ENCODE measurements at places on chromosomes 12 and 14.

DNA sequence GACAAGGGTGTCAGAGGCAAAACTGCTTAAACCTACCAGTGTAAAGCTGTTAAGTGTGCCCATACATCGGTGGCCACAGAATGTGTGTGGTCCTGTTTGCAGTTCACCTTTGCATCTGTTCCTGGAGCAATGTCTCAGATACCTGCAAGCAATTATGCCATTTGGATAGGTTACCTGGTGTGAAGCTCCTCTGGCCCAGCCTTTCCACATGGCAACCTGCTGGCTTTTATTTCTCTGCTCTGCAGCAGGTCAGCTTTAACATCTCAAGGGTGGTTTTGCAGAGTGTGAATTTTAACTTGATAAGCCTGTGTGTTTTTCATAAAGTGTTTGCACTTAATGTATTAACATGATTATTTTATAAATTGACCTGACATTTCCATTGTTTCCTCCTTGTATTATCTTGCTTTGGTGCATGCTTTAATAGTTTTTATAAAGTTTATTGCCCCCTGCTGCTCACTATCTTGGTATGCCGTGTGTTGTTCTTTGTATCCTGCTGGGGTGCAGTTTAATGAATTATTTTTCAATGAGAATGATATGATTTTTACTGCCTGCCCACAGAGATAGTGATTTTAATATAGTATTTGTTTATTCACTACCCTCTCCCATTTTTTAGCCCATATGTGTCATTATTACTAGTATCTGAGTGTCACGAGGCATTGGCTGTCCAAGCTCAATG is 403.8 kb downstream of the NPAS3 start:
- DNase-seq = no peak

GRCh38 chr14:92473261-92473968 is 40.2 kb upstream of the RIN3 start:
- DNase-seq = no peak

- no peak for DNase-seq
Observed at GRCh38 chr12:60093428-60093827, 497.6 kb downstream of the SLC16A7 start.

- no peak for DNase-seq
Observed at GRCh38 chr14:100155756-100156616, 3.5 kb downstream of the DEGS2 start.

DNA sequence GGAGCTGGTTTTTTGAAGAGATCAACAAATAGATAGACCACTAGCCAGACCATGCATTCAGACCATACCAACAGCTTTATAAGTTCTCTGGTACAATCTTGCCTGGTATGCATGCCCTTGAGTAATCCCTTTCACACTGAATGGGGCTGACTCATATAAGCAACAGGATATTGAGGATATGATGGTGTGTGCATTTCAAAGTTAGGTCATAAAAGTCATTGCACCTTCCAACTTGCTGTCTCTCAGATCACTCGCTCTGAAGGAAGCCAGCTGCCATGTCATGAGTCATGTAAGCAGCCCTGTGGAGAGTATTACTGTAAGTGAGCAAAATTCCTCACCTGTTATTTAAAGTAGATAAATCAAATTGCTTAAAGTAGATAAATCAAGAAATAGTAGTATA is 45.0 kb upstream of the OR6J1 start:
- peak; percentile 88 for DNase-seq

GRCh38 chr12:16796168-16796567 is 190.2 kb upstream of the LMO3 start:
- DNase-seq = no peak

- DNase-seq = no peak
Observed at GRCh38 chr14:24713404-24713803, 79.4 kb upstream of the GZMB start.

- peak; percentile 99 for DNase-seq
Observed at GRCh38 chr12:6167327-6168280, 32.6 kb upstream of the CD9 start.

GRCh38 chr12:106035421-106035820 is 103.3 kb downstream of the NUAK1 start:
- no peak for DNase-seq

DNA sequence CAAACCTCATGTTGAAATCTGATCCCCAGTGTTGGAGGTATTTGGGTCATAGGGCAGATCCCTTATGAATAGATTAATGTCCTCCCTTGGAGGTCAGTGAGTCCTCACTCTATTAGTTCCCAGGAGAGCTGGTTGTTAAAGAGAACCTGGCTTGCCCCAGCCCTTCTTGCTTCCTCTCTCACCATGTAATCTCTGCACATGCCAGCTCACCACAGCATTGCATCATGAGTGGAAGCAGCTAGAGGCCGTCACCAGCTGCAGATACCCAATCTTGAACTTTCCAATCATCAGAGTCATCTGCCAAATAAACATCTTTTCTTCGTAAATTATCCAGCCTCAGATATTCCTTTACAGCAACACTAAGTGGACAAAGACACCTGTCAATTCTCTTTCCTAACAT is 161.8 kb upstream of the IGF1 start:
- DNase-seq = no peak

DNA sequence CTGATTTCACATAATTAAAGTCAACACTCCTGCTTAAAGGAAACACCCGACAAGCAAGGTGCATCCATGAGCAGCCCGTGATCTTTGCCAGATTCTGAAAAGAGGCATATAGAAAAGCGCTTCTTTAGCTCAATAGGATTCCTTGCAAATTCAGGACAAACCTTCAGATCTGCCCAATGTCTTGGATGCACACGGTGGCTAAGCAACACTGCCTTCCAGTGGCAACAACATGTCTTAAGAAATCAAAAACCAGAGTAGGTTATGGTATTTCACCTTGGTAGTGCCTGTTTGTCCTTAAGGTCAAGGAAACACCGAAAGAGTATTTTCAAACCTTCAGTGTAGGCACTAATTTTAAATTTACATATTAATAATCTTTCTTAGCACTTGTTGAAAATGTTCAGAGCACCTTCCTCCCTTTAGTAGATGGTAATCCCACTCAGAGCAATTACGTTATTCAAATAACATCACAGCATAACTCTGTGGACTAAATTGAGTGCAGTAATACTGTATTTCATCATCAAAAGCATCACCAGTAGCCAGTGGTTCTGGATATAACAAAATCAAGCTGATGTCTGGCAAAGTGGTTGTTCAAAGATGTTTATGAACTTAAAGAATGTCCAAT is 58.0 kb upstream of the CDKN3 start:
- DNase-seq = peak; percentile 37

DNA sequence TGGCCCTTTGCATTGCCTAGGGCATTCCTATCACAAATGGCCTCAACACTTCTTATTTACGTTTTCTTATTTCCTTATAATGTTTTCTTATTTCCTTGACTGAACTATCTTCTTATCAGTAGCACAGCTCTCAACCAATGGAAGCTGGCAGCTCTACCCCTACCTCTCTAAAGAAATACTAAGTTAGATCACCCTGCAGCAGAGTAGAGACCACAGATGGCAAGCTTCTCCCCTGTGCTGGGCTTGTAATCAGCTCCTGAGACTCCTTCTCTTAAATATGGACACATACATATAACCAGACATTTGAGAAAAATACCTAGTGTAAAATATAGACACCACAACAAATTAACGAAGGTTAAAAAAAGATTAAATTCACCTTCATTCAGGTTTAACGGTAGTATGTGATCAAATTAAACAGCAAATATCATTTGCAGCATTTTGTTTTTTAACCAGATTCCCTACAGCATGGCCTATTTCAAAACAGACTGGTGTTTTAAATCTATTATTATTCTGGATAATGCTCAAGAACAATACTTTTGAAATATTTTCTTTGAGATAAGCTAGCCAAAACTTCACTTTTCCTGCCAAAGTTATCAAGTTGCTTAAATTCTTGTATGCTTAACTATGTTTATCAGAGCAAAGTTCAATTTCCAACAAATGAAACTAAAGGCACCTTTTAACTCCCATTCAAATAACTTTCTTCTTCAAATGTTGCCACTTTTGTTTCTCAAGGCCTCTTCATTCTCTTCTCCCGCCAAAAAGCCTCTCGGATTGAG is 54.3 kb downstream of the SLC41A2 start:
- no peak for DNase-seq

- DNase-seq = no peak
Observed at GRCh38 chr14:61968207-61968606, 206.0 kb downstream of the SNAPC1 start.

DNA sequence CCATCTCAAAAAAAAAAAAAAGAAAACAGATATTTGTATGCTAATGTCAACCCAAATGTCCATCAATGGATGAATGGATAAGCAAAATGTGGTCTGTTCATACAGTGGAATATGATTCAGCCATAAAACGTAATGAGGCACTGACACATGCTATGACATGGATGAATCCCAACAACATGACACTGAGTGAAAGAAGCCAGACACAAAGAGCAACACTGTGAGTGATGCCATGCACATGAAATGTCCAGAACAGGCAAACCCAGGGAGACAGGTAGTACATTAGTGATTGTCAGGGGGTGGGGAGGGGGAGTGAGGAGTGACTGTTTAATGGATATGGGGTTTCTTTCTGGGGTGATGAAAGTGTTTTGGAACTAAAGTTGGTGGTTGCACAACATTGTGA is 50.2 kb downstream of the ARL6IP4 start:
- DNase-seq = no peak

- DNase-seq = no peak
Observed at GRCh38 chr12:105227879-105228278, 8.1 kb downstream of the APPL2 start.

DNA sequence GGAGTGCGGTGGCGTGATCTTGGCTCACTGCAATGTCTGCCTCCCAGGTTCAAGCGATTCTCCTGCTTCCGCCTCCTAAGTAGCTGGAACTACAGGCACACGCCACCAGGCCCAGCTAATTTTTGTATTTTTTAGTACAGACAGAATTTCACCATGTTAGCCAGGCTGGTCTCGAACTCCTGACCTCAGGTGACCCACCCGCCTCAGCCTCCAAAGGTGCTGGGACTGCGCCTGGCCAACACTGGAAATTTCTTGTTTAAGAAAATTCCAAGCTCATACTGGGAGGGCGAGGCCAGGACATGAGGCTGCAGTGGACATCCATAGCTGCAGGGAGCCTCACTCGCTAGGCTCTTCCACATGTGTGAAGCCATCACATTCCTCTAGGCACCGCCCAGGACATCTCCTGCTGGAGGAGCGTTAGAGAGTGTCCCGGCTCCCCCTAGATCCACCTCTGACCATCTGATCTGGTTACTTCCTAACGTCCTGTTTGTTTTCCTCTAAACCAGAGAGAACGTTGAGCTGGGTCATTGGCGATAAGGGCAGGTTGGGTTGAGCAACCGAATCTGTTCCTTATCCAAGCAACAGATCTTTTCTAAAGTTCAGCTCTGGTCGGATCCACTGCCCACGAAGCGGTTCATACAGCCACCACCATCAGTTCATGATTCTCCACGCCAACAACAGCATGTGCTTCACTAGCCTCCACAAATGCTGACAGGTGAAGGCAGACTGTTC is 108.2 kb upstream of the MED13L start:
- DNase-seq = no peak

GRCh38 chr12:63066782-63067181 is 84.2 kb downstream of the AVPR1A start:
- DNase-seq = no peak

DNA sequence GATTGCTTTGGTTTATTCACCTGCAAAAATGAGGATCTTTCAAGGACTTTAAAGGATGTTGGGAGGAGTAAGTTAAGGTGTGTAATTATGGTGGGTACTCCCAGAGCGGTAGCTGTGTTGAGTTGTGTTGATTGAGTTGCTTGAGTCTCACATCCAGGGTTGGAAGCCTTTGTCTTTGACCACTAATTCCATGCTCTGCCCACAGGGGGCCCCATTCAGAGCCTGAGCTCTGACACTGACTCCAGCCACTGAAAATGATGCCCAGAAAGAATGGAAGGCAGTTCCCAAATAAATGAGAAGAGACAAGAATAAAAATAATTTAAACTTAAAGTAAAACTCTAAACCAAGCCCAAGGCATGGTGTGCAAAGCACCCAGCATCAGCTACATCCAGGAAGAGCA is 237.4 kb upstream of the PWP1 start:
- DNase-seq = no peak
